ENCODE measurements at places on chromosomes 1 and 21. TPM values are rescaled to one million over a fixed set of nuclear protein-coding genes. Genes with fewer than 3 reads are reported as not detected.

RNU1-1 gene
- total RNA-seq: 2,019 TPM

KRTAP12-3 gene
- total RNA-seq: not detected

FYB2 gene
- total RNA-seq: not detected

SLC2A5 gene
- not detected for total RNA-seq

ERVH48-1 gene
- not detected for total RNA-seq

PLEKHO1 gene
- total RNA-seq: 121 TPM

RHCE gene
- total RNA-seq: not detected

MTFR1L gene
- total RNA-seq: 34.8 TPM

VASH2 gene
- 1.4 TPM for total RNA-seq

AIRE gene
- 0.11 TPM for total RNA-seq

CIART gene
- total RNA-seq: 2.4 TPM

EXTL2 gene
- 30.7 TPM for total RNA-seq

CATSPERE gene
- 1.9 TPM for total RNA-seq

PRELP gene
- not detected for total RNA-seq

IQGAP3 gene
- total RNA-seq: 48.6 TPM

LENEP gene
- total RNA-seq: 0.88 TPM

ITGB3BP gene
- total RNA-seq: 26.6 TPM

DNAH14 gene
- total RNA-seq: 7.1 TPM

SNX27 gene
- 24.5 TPM for total RNA-seq

ANKRD34A gene
- total RNA-seq: 0.60 TPM

IFI44 gene
- 9.6 TPM for total RNA-seq
